ENCODE measurements at places on chromosomes 13 and 19.

GRCh38 chr19:36120092-36120983 lies 5.1 kb downstream of the TBCB start:
- no peak for DNase-seq

DNA sequence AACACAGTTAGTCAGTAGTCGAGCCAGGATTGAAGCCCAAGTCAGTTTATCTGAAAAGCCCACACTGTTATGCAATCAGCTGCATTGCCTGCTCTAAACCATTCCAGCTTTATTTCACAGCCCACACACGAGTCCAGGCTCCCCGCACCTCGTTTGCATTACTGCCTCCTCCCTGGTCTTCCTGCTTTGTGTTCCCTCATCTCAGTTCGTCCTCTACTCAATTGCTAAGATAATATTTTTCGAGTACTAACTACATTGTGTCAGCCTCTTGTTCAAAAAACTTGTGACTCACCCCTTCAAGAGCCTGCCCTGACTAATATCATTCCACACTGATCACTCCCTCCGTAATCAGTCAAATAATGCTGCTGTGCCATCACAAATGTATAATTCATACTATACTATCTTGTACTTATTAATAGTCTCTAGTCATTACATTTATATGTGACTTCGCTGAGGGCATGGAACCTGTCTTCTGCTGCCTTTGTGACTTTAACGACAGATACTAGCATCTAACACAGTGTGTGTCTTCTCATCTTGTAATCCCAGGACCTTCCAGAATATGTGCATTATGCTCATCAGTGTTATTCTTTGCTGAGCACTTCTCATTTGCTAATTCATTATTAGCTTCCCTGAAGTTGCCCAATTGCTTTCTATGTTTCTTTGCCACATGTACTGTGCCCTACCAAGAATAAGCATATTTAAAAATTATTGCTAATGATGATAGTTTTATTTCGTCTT lies 26.2 kb upstream of the WDFY2 start:
- DNase-seq, result no peak

GRCh38 chr13:99809926-99810325 lies 161.6 kb downstream of the ZIC5 start:
- no peak for DNase-seq

DNA sequence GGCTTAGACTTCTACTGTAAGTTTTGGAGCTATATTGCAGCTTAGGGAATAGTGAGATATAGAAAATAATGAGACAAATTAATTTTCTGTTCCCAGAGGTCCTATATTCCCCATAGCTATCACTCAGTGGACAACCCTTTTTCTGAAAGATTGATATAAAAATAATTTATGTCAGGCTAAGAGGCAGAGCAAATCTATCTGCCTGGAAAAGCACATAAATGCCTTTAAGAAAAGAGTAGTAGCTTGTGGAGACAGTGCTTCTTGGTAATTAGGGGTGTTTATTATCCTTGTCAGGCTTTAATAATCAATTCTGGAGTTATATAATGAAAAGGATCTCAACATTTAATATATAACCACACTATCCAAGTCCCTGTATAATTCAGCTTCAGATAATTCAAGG lies 1162.8 kb upstream of the PCDH20 start:
- DNase-seq, result no peak

DNA sequence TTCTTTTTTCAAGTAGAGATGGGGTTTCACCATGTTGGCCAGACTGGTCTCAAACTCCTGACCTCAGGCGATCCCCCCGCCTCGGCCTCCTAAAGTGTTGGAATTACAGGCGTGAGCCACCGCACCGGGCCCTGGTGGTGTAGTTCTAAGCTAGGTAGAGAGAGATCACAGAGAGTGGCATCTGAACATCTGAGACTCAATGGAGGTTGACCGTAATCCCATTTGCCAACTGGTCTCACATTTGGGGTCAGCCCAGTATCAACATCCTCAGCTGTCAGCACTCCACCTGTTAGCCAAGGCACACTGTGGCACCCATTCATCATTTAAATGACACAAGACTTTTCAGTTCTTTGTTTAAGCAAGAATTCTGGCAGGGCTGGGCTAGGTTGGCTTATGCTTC lies 8.1 kb downstream of the SELENOW start:
- DNase-seq, result no peak

DNA sequence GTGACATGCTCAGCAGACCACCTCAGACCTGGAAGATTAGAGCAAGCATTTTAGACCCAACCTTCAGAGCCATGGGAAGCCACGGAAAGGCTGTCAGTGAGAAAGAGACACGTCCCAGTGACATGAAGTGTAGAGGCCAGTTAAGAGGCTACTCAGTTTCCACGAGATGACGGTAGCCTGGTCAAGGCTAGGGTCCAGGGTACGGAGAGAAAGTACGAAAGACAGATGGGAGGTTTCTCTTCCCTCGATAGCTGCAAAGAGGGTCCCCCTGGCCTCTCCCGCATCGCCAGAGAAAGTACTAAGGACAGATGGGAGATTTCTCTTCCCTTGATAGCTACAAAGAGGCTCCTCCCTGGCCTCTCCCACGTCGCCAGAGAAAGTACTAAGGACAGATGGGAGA lies 8.6 kb downstream of the ZSCAN5A start:
- no peak for DNase-seq

- DNase-seq, result no peak
Measured at GRCh38 chr13:66680031-66680430, 550.1 kb downstream of the PCDH9 start.

- DNase-seq, result no peak
Measured at GRCh38 chr13:73902296-73902695, 231.9 kb downstream of the KLF12 start.

GRCh38 chr13:72763411-72763810 lies 18.3 kb downstream of the DIS3 start:
- no peak for DNase-seq

DNA sequence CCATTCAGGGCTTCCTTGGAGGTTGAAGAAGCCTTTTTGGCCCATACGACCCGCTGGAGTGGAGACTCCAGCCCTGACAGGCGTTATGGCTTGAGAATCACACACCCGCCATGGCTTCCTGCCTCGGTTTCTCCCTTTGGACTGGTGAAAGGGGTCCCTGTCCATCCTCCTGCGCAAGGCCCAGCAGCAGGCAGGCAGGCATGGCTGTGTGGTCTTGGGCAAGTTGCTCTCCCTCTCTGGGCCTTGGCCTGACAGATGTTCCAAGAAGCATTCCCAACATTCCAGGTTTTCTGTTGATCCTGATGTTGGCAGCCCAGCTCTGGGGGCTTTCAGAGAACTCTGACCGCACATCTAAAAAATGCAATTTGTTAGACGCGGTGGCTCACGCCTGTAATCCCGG lies 8.1 kb downstream of the PTPRS start:
- DNase-seq, result no peak

DNA sequence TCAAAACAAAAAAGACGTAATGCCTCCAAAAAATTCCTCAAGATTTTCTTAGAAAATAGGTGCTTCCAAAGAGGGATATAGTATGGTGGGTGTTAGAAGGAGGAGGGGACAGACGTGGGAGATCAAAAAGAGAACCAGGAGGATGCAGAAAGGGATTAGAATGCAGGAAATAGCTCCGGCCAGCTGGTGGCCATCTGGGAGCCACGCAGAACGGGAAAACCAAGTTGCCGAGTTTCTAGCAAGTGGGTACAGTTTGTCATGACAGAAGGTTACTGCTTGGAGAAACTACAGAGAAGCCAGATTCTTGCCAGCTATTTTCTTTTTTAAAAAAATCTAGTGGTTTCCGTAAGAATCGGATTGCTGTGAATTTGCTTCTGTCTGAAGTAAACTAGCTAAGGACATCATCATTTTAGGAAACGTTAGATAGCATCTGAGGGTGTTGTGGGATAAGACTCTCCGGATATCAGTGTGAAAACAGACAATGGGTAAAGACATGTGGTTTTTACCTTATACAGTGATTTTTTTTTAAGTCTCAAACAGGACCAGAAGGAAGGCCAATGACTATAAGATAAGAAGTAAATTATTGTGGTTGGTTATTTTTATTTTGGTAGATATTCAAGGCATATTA lies 104.9 kb downstream of the HSPH1 start:
- no peak for DNase-seq

DNA sequence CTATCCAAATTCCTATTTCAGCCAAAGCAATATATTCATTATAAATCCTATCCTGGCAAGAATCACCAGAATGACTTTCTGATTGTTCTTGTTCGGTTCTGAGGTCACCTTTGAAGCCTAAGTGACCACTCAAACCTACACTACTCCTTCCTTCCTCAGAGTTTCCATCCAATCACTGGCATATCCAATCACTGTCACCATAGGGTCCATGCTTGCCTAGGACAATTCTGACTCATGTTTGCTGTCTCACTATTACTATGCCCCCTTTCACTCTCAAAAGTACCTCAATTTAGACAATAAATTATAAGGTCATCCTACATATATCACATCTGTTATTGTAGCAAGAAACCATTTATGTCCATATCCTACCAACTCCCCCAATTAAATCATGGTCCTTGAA lies 58.9 kb downstream of the UBL3 start:
- DNase-seq, result peak; percentile 17

DNA sequence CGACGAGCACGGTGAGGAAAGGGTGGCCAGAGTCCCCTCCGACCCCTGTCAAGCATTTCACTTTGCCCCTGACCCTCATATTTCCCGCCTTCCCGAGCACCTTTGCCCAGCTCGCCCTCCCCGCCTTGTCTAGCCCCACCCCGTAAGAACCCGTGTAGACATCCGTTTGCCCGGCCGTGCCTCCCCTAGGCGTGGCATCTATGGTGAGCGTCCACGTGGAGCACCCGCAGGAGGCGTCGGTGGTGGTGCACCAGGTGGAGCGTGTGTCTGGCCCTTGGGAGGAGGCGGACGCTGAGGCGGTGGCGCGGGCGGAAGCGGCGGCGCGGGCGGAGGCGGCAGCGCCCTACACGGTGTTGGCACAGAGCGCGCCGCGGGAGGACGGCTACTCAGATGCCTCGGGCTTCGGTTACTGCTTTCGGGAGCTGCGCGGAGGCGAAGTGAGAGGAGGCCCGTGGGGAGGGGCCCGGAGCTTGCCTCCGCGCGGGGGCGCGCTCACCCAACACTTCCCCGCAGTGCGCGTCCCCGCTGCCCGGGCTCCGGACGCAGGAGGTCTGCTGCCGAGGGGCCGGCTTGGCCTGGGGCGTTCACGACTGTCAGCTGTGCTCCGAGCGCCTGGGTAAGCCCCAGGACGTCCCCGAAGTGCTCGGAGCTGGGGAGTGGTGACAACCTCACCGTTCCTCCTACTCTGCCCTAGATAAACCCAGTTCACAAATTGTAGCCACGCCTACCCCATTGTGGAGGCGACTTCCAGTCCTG lies 4.2 kb downstream of the LTBP4 start:
- peak; percentile 86 for DNase-seq

GRCh38 chr19:49873129-49873521 lies 4.0 kb downstream of the AKT1S1 start:
- no peak for DNase-seq

DNA sequence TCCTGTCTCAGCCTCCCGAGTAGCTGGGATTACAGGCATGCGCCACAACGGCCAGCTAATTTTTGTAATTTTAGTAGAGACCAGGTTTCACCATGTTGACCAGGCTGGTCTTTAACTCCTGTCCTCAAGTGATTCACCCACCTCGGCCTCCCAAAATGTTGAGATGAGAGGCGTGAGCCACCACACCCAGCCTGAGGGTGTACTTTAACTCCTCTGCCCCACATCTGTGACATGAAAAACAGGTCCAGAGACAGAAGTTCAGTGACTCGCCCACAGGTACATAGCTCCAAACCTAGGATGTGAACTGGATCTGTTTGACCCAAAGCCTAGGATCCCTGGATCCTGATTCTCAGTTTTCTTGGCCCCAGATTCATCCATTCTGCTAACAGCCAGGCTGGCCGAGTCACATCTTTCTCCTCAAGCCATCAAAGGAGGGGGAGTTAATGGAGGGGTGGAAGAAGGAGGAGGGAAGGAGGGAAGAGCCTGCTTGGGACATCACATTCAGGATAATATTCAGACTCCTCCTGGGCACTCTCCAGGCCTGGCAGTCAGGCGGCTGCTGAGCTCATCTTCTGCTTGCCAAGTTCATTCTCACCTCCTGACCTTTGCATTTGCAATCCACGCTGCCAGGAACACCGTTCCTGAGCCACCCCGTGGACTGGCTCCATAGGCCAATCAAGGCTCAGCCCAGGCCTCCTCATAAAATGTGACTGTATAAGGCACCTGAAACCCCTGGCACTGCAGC lies 3.1 kb downstream of the SPC24 start:
- DNase-seq, result no peak

- no peak for DNase-seq
Measured at GRCh38 chr19:44823373-44823698, 14.4 kb downstream of the BCAM start.

DNA sequence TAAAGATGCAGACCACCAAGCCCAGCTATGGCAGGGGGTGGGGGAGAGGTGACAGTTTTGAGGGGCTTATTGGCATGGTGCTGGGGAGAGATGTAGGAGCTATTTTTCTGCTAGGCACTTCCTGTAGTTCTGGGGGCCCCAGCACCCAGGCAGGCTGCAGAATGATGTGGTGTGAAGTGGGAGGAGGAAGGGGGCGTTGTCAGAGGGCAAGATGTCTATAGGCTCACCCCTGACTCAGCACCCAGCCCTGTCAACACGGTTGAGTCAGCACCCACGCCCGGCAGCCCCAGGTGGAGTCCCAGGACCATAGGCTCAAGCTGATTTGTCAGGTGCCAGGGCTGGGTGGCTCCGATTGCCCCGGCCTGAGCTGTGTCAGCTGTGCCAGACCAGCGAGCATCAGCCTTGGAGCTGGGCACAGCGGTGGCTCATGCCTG lies 5.8 kb downstream of the KLF2 start:
- DNase-seq, result peak; percentile 98

DNA sequence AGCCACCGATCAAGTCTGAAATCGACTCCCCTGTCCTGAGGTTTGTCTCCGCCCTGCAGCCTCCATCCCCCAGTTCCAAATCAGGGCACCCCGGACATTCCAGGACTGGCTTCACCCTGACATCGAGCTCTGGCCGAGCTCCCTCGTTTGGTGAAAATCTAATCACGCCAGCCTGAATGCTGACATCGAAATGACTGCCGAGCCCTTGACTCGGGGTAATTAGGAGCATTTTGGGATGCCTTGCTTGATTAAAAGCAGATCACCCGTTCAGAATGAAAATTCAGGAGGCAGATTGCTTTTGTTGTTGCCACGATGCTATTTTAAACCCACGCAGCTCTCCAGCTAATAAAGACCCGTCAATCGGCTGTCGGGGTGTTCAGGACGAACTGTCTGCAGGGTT lies 34.3 kb downstream of the ZNRF4 start:
- no peak for DNase-seq

DNA sequence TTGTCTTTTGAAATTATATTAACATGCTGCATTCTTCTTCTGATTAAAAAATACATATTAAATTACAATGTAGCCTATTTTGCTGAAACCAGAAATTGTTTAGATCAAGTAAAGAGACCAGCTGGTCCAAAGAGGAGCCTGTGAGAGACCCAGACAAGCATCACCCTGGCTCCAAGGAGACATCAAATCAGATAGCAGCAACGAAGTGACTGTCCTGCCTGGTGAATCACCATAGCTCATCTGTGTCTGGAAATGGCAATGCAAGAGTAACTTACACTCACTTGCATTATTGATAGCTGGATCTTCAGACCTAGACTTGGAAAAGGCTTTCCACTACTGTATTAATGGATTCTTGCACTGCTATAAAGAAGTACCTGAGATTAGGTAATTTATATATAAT lies 169.1 kb downstream of the KCTD12 start:
- no peak for DNase-seq

GRCh38 chr19:277581-278165 lies 13.5 kb downstream of the PLPP2 start:
- DNase-seq, result no peak

GRCh38 chr19:39919976-39920375 lies 14.5 kb downstream of the FCGBP start:
- no peak for DNase-seq

- DNase-seq, result no peak
Measured at GRCh38 chr19:46578450-46578849, 22.7 kb upstream of the CALM3 start.

- DNase-seq, result peak; percentile 26
Measured at GRCh38 chr19:19329126-19329525, 8.5 kb downstream of the MAU2 start.

Data from activated CD8-positive, alpha-beta T cell treated with anti-CD3 and anti-CD28 coated beads for 36 hours (primary cell).